Lung (tissue), 17 donors: ENCODE measurements at places on chromosomes 2 and 18. TPM values are rescaled to one million over a fixed set of nuclear protein-coding genes. Genes with fewer than 3 reads are reported as not detected.

- DNase-seq, result no peak
Measured at GRCh38 chr2:235333076-235333475, 160.8 kb upstream of the AGAP1 start.

- no peak for DNase-seq
Measured at GRCh38 chr2:173684896-173685459, 280.2 kb downstream of the SP3 start.

DNA sequence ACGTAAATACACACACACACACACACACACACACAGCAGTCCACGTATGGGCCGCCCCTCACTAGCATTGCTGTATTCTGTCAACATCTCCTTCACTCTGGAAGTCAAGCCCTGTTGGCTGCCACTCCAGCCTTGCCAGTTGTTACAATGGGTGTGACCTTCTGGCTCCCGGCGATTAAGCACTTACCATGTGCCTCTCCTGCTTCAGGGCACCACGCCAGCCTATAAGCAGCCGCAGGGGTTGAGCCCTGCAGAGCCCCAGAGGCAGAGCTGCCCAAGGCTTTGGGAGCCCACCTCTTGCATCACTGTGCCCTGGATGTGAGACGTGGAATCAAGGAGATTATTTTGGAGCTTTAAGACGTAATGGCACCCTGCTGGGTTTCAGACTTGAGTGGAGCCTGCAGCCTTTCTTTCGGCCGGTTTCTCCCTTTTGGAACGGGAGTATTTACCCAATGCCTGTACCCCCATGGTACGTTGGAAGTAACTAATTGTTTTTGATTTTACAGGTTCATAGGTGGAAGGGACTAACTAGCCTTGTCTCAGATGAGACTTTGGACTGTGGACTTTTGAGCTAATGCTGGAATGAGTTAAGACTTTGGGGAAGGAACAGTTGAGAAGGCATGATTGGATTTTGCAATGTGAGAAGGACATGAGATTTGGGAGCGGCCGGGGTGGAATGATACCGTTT lies 54.5 kb upstream of the ROCK2 start:
- DNase-seq, result peak; percentile 55

- peak; percentile 63 for DNase-seq
Measured at GRCh38 chr2:237923481-237924163, 43.2 kb upstream of the UBE2F start.

DNA sequence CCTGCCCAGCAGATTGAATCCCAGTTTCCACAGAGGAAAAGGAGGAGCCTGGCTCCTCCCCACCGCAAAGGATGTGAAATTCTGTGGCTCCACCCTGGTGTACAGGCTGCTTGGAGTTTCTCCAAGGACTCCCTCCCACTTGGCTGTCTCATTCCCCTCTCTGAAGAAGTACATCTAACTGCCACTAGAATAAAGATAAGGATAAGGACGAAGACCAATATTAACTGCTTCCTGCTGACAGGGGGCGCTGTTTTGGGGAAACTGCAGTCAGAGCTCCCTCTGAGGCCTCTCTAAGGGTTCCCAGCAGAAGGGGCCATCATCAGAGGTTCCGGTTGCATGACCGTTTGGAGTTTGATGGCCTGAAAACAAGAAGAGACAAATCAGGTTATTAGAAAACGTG lies 790.9 kb downstream of the CPS1 start:
- no peak for DNase-seq

- DNase-seq, result no peak
Measured at GRCh38 chr18:62683935-62684334, 31.4 kb upstream of the PHLPP1 start.

- no peak for DNase-seq
Measured at GRCh38 chr2:142938240-142938639, 60.8 kb downstream of the KYNU start.

DNA sequence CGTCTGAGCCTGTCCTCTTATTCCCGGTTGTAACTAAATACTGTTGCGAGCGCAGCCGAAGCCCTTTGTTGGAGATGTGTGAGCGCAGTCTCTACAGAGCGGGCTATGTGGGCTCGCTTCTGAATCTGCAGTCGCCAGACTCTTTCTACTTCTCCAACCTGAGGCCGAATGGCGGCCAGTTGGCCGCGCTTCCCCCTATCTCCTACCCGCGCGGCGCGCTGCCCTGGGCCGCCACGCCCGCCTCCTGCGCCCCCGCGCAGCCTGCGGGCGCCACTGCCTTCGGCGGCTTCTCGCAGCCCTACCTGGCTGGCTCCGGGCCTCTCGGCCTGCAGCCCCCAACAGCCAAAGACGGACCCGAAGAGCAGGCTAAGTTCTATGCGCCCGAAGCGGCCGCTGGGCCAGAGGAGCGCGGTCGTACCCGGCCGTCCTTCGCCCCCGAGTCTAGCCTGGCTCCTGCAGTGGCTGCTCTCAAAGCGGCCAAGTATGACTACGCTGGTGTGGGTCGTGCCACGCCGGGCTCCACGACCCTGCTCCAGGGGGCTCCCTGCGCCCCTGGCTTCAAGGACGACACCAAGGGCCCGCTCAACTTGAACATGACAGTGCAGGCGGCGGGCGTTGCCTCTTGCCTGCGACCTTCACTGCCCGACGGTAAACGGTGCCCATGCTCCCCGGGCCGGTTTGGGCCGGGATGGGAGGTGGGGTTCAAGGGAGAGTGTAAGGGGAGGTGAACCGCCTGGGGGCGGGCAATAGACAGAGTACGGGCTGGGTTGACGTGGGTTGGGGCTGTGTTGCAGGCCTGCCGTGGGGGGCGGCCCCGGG lies at the start of gene HOXD12:
Gene HOXD12 (plus strand): TSS at position 68 of the 819 bp plus-strand sequence. CDS start 7 bp downstream, at position 75.
- DNase-seq, result no peak

- no peak for DNase-seq
Measured at GRCh38 chr2:205197468-205198139, 484.7 kb upstream of the NRP2 start.

- DNase-seq, result no peak
Measured at GRCh38 chr2:101809698-101810097, 112.2 kb downstream of the MAP4K4 start.

- DNase-seq, result no peak
Measured at GRCh38 chr18:5196253-5197031, 615 bp downstream of the AKAIN1 start.

DNA sequence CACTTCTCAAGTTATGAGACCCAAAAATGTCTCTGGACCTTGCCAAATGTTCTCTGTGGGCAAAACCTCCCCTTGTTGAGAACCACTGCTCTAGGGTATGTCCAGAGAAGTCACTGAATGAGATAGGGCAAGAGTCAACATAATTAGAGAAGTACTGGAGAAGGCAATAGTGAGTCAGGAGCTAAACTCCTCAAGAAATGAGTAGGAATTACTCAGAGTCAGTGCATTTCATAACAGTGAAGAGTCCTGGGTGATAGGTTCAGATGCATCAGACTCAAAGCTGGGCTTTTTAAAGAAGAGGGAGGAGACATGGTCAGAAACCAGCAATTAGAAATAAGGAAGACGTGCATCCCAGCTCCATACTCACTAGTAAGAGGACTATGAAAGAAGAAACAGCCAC lies 38.6 kb upstream of the IHH start:
- no peak for DNase-seq

DNA sequence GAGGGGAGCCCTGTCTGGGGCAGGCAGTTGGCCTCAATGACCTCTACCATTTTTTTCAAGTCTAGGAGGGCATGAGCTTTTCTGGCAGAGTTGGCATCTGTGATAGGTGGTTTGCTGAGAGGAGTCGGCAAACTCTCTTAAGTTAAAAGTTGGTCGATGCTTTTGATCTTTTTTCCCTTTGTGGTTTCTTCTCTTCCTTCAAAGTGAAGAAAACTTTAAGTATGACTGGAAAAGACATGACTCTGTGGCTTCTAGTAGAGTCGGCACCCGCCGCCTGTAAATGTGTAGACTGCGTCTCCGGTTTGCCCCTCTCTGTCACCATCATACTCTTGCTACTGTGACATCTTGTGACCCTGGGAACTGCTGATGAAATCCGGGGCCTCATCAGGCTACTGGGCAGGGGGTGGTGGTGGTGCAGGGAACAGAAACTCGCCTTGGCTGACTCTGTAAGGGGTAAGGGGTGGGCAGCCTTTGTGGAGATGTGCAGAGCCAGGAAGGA lies 21.1 kb downstream of the INPP5D start:
- no peak for DNase-seq

- peak; percentile 21 for DNase-seq
Measured at GRCh38 chr2:130728007-130728454, 839 bp upstream of the GPR148 start.

DNA sequence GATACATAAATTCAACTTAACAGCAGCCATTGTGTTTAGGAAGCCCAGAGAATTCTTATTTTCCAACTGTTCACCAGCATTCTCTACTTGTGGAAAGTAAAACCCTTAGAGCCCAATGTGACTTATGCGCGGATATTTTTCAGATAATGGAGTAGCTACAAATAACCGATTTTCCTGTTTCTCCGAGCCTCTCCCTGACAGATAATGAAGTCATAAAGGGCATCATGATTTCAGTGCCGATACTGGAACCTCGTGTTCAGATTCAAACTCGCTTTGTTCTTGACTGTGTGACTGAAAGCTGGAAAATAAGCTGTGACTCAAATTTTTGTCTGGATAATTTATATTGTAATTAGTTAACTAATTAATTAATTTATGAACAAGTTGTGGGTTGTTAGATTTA lies 228.2 kb downstream of the VAPA start:
- no peak for DNase-seq

GRCh38 chr2:233075141-233075965 lies 15.2 kb downstream of the INPP5D start:
- no peak for DNase-seq

GRCh38 chr2:232973011-232973735 lies 39.9 kb downstream of the NGEF start:
- DNase-seq, result no peak

GRCh38 chr18:54232485-54233227 lies 8.2 kb upstream of the MBD2 start:
- no peak for DNase-seq

DNA sequence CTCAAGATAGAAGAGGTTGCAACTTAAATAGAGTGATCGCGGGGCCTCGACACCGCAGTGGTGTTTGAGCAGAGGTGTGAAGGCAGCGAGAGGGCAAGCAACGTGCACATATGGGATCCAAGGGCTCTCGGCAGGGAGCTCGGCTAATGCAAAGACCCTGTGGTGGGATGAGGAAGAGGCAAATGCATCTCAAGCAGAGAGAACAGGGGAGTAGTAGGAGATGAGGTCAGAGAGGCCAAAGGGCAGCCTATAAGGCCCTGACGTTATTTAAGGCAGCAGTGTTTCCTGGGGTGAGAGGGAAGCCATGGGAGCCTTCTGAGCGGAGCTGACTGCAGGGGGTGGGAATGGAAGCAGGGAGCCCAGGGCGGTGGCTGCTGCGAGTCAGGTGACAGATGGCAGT lies 74.5 kb downstream of the MRPS9 start:
- no peak for DNase-seq

GRCh38 chr2:102149644-102150455 lies 7.3 kb downstream of the IL1R1 start:
- no peak for DNase-seq

- peak; percentile 21 for DNase-seq
Measured at GRCh38 chr2:235996419-235996818, 171.8 kb downstream of the GBX2 start.

DNA sequence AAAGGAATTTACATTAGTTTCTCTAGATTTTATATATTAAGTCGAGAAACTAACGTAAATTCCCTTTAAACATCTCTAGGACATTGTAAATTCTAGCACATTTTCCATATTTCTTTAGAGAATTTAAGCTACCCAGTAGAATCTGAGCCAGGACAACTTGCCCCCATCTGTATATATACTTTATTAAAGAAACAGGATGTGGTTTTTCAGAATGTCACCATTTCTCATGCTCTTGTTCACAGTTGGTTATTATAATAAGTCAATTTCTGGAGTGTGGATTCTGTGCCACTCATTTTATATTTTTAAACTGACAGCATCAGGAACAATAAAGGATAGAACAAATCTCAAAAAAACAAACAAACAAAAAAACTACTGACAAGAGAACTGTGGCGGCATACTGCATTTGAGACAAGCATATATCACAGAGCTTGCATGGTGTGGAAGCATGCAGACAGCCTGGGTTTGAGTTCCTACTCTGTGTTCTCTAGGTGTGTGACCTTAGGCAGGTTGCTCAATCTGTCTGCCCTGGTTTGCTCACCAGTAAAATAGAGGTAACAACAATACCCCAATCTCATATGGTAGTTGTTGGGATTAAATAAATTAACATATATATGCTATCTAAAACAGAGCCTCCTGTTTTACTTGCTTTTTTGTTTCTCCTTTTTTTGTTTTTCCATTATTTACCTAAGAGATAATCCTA lies 61.4 kb upstream of the DNER start:
- no peak for DNase-seq

The TXNDC2 gene
- total RNA-seq, result 0.12 TPM

The LRRTM1 gene
- not detected for total RNA-seq

The MYO5B gene
- 25.6 TPM for total RNA-seq

The POLR1A gene
- total RNA-seq, result 12.8 TPM

The FBXO36 gene
- total RNA-seq, result 9.3 TPM

The PPP3R1 gene
- 48.6 TPM for total RNA-seq

The RGPD3 gene
- total RNA-seq, result 0.71 TPM

The APCDD1 gene
- 46.1 TPM for total RNA-seq

The NEU4 gene
- total RNA-seq, result 0.26 TPM

The ZNF804A gene
- total RNA-seq, result 0.17 TPM

The SLC30A3 gene
- 0.77 TPM for total RNA-seq

The IL1F10 gene
- not detected for total RNA-seq

The FAM124B gene
- 21.4 TPM for total RNA-seq

The CIB4 gene
- 1.3 TPM for total RNA-seq

The FBLN7 gene
- 2.7 TPM for total RNA-seq

The CD207 gene
- total RNA-seq, result 0.86 TPM

The BUB1 gene
- 12.4 TPM for total RNA-seq

The SPDYA gene
- total RNA-seq, result 6.9 TPM

The CHRND gene
- not detected for total RNA-seq

The LPIN1 gene
- 36.1 TPM for total RNA-seq
